ENCODE measurements at places on chromosomes 16 and 17.

DNA sequence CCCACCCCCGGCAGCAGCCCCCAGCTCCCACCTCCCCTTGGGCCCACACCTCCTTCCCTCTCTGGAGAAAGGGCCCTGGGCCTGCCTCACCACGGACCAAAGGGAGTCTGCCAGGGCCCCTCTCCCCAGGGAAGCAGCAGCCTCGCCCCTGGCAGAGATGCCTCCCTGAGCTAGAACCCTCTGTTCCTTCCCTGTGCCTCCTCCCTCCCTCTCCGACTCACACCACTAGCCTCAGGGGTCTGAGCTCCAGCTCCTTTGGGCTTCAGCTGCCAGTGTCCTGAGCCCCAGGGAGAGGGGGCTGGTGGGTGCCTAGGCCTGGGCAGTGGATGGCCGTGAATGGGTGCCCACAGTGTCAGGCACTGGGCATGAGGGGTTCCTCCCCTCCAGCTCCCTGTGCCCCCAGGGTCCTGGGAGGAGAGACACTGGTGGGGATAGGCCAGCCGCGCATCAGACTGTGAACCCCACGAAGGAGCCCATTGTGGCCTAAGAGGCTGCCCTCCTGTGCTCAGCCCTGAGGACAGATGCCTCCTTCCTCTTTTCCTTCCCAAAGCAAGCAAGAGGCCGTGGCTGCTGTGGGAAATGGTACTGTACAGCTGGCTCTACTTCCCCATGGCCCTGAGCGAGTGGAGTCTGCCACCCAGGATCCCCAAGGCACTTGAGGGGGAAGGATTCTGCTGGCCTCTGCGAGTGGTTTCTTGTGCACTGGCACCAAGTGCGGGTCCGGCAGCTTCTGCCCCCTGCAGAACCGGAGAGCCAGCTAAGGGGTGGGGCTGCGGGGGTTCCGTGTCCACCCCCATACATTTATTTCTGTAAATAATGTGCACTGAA is 20.7 kb downstream of the MMP15 start:
- no peak for DNase-seq

DNA sequence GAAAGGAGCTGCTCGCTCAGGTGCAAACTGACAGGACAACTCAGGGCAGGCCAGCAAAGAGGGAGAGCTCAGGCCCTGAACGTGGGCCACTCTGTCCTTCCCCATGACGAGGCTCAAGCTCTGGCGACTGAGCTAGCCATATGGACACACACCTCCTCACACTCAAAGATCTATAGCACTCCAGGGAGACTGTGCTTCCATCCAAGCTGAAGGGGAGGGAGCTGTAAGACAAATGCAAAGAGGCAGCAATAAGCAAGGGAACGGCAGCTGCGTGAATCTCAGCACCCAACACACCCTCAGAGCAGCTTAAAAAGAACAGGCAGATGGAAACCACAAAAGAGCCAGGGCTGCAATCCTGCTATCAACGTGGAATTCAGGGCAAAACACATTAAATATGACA is 13.5 kb downstream of the NUDT16L1 start:
- no peak for DNase-seq

DNA sequence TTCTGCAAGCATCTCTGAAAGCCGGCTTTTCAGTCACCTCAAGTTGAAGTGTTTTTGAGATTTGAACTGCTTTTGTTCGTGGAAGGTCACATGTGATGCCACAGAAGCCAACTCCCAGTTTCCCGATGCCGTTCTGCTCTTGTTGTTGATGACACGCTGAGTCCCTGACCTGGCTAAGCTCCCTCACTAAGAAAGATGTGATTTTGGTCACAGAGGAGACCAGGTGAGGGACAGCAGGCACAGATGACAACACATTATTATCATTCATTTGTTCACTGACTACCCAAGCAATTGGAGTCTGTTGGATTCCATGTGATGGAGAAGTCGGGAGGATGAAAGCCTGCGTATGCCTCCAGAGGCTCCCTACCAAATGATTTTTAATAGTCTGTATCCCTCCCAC is 822.4 kb upstream of the RBFOX1 start:
- no peak for DNase-seq

- DNase-seq, result no peak
Observed at GRCh38 chr17:21210411-21211076, 3.4 kb downstream of the TMEM11 start.

- no peak for DNase-seq
Observed at GRCh38 chr17:82117139-82118090, 19.4 kb upstream of the FASN start.
